ENCODE measurements at places on chromosomes 4 and X. TPM values are rescaled to one million over a fixed set of nuclear protein-coding genes. Genes with fewer than 3 reads are reported as not detected.
A peak's percentile ranks its signal among the peaks of the same experiment; 100 is the strongest.

GRCh38 chr4:185011408-185011807, 6.9 kb upstream of the HELT start:
- peak; percentile 47 for DNase-seq

GRCh38 chr4:119666653-119667091, 38.1 kb upstream of the PDE5A start:
- no peak for DNase-seq

DNA sequence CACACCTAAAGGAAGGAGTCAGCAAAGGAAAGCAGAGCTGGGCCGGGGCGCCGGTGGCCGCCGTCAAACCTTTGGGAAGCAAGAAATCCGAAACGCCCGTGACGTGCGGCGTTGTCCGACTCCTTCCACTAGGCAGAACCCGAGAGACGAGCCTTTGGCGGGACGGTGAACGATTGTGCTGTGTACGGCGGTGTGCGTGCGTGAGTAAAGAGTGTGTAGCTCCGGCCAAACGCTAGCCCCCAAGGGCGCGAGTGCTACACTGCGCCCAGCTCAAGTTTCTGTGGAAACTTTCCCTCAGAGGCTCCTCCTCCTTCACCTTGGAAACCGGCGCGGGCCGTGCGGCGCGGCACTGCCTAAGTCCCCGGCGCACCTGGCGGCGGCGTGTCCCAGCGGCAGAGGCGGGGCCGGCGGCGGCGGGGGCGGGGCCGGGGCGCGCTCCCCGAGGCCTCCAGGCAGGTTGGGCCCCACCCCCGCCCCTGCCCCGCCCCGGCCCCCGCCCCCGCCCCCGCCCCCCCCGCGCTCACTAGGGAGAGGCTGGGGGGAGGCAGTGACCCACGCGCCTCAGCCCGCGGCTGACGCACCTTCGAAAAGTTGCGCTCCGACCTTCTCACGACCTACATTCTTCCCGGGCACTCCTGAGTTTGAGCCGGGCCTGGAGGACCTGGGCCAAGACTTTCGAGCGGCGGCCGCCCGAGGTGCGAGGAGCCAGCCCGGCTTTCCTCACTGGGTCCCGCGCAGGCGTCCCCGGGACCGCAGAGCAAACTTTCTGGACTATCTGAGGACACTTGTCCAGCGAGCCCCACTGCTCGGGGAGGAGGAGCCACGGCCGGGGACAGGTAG, at the start of gene FHIP1A:
Gene FHIP1A (plus strand): TSS at position 547 of the 840 bp plus-strand sequence. CDS start 157,084 bp downstream, outside the sequence.
- peak; percentile 75 for DNase-seq

- DNase-seq, result no peak
These were observed 298.2 kb upstream of the FSTL5 start for GRCh38 chr4:162461952-162462351.

- DNase-seq, result no peak
These were observed 191.5 kb downstream of the ARHGAP10 start for GRCh38 chr4:147923381-147923780.

PPP2R2C gene
- total RNA-seq, result not detected

NAT8L gene
- 1.5 TPM for total RNA-seq

SPANXA2 gene
- total RNA-seq, result not detected

GPRASP2 gene
- total RNA-seq, result 7.4 TPM

BANK1 gene
- total RNA-seq, result 1.1 TPM

All from SJCRH30 (cell line).